Occipital lobe (tissue), 3 donors: ENCODE measurements at places on chromosomes 12 and 14.

DNA sequence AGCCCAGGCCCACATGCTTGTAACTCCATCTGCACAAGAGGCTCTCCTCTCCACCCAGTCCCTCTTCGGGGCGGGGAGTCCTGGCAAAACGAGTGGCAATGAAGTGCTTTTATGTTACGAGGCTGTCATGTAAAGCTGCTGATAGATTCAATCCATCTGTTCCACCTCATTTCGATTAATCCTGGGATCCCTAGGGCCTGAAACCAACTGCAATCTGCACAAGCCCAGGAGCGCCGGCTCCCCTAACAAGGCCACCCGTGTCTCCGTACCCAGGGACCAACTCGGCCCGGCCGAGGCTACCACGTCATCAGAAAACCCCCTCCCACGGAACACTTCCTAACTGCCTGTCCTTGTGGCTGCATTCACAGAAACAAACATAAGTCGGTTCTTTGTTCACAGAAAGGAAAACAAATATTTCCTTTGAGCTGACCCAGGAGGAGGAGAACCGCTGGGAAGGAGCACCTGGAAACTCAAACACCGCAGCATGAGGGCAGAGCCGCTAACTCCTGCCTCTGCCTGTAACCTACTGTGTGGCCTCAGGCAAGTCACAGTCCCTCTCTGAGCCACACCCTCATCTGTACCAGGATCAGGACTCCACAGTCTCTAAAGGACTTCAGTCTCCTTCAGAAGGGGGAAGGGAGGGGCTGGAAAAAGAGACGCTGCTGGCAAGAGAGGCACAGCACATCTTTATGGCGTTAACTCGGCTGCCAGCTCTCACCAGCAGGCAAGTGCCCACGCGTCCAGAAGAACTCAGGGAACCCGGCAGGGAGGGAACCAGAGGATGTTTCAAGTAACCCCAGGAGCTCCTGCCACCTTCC lies 47.8 kb downstream of the CCDC88C start:
- DNase-seq = peak; percentile 65

GRCh38 chr14:25046301-25046943 lies 3.5 kb downstream of the STXBP6 start:
- no peak for DNase-seq

DNA sequence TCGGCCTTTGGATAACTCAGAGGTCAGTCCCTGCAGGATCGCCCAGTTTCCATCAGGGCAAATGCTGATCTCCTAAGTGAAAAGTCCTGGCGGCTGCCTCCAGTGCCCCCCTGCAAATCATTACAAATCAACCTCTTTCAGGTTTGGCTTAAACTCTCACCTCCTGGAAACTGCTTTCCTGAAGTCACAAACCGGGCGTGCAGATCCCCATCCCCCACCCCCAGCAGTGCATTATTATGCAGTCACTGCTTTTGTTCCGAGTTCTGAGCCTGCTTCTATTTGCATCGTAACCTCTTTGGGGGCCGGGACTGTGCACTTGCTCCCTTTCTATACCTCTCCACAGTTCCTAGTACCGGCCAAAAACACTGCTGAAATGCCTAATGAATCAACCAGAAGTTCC lies at the start of gene USP44:
USP44 (minus strand) TSS at position 172 of the 400 bp plus-strand sequence. CDS start 17,220 bp downstream, outside the sequence.
- no peak for DNase-seq

- no peak for DNase-seq
Observed at GRCh38 chr14:77275601-77276017, 4.6 kb upstream of the NGB start.

GRCh38 chr14:91202234-91202974 lies 42.1 kb downstream of the GPR68 start:
- DNase-seq = no peak
